ENCODE measurements at places on chromosomes 13 and 19. TPM values are rescaled to one million over a fixed set of nuclear protein-coding genes. Genes with fewer than 3 reads are reported as not detected.

DKKL1 gene
- not detected for total RNA-seq

KLK2 gene
- total RNA-seq = not detected

LYPD3 gene
- total RNA-seq = 5.1 TPM

C19orf85 gene
- total RNA-seq = not detected

EFNA2 gene
- not detected for total RNA-seq
